Hematopoietic multipotent progenitor cell treated with erythropoietin and hydrocortisone succinate and interleukin-3 and kit ligand, for 6 days (in vitro differentiated cells): ENCODE measurements at places on chromosomes 1 and 21.
A peak's percentile ranks its signal among the peaks of the same experiment; 100 is the strongest.

- DNase-seq = no peak
These were observed 41.0 kb upstream of the SCAF4 start for GRCh38 chr21:31772674-31773555.

DNA sequence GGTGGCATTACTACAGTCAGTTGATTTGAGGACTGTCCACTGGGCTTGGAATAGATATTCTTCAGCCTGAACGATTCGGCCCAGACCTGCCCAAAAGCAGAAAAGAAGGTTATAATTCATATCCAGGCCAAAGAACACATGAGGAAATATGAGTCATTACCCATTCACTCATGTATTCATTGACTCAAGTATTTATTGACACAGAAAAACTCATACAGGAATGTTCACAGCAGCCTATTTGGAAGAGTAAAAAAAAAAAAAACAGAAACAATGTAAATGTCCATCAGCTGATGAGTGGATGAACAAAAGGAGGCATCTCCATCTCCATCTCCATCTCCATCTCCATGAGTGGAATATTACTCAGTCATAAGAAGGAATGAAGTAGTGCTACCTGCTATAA, 15.9 kb downstream of the ZMYND12 start:
- no peak for DNase-seq

DNA sequence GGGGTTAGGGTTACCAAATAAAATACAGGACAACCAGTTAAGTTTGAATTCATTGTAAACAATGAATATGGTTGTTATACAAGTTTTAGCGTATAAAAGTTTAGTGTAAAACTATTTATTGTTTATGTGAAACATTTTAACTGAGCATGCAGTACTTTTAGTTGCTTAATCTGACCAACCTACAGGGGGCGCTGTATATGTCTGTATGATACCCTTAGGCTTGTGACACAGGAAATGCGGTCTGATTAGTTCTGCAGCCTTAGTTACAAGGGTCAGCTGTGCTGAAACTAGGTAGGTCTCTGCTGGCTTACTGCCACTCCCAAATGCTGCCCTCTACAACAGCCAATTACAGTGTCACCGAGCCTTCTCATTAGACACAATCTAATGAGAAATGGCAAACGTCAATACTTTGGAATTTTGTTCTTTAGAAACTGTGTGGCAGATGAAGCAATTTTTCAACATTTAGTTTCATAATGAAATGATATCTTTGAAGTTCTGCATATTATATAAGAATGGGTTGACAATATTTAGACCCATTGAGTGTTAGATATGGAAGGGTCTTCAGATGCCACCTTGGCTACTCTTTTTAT, 56.2 kb downstream of the NTNG1 start:
- peak; percentile 78 for DNase-seq

GRCh38 chr1:228058949-228059633, 23.4 kb upstream of the ARF1 start:
- DNase-seq = no peak

- no peak for DNase-seq
These were observed 1347.4 kb downstream of the NCAM2 start for GRCh38 chr21:22345624-22346023.

DNA sequence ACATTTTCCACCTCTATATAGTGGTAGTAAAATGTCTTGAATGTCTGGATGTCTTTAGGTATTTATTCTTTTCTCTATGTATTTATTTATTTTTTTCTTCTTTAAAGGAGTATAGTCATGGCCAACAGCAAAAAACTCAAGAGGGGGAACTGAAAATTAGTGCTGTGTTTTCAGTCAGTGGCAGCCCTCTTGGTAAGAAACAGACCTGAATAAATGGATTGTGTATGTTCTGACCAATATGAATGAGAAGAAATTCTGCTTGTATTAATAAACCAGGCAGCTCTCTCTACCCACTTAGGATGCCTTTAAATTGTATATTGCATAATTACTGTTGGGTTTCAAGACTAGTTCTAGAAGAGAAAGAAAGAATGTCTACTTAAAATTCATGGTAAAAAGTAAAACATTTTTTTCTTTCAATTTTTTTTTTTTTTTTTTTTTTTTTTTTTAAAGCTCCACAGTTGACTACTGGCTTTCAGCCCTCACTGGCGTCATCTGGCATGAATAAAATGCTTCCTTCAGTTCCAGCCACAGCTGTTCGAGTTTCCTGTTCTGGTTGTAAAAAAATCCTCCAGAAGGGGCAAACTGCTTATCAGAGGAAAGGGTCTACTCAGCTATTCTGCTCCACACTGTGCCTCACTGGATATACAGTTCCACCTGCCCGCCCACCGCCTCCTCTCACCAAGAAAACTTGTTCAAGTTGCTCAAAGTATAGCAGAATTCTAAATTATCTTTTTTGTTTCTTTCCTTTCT, 101.6 kb downstream of the ZMYM4 start:
- DNase-seq = peak; percentile 71

GRCh38 chr21:41561701-41562100, 53.7 kb upstream of the TMPRSS2 start:
- DNase-seq = no peak

DNA sequence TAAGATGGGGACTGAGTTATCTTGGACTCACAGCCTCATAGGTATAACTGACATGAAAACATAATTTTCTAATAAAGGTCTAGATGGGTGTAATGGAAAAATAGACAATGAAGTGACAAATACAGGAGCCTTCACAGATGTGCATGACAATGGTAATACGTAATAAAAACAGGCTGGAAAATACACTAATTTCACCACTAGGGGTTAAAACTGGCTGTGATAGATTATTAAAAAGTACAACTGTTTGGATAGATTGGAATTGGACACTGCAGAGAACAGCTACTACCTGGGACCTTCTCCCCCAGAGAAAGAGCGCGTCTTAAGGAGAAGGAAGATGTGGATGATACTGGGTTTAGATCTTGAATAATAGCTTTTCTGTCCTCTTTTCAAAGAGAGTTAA, 9.8 kb downstream of the KAZN start:
- no peak for DNase-seq

DNA sequence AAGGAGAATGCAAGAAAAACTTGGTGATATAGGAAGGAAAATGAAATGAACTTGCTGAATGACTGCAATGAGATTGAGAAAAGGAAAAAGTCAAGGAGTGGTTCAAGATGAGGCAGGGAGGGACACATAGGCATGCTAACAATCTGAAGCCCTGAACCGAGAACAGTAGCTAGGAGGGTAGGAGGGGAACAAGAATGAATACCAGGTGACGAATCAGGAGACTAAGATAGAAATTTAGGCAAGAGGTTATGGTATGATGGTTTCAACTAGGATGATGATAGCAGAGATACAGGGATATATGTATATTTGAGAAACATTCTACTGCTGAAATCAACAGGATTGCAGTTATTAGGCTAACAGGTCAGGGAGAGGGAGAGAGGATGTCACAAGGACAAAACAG, 44.1 kb downstream of the SMYD3 start:
- DNase-seq = no peak

- no peak for DNase-seq
These were observed 1.5 kb downstream of the C1orf35 start for GRCh38 chr1:228101614-228101993.

DNA sequence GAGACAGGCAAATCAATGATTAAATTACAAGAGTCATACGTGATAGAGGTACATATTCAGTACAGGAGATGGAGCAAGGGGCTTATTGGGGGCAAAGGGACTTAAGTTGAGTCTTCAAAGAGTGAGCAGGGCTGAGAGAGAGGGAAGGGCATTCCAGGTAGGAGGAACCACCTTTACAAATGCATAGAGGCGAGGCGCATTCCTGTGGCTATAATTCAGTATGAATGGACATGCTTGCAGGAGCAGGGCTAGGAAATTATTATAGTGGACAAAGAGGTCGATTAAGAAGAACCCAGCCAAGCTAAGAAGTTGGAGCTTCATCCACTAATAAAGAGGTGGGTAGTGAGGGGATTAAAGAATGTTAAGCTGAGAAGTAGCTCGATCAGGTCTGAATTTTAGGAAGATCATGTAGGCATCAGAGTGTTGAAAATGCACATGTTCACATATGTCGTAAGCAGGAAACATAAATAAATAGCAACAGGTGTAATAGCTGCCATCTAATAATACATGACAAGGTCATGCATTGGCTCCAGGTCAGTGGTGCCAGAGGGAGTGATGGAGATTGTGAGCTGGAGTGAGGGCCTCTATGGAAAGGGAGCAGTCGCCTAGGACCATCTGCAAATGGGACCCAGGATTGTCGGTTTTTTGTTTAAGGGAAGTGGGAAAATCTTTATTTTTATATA, 12.0 kb upstream of the HNRNPU start:
- DNase-seq = no peak

DNA sequence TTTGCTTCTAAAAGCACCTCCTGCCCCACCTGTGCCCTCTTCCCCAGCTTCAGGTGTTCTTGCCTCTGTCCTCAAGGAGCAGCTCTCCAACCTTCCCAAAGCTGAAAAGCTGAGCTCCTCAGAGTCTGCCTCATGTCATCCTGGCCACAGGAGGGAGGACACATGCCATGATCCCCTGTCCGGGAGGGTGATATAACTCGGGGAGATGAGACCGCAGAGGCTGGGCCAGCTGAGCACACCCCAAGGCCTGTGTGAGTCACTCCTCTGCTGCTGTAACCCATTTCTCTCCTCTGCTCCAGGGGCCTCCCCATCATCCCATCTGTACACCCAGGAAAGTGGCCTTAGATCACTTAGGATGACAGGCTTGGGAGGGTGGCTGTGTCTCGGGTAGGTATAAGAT, 49.8 kb downstream of the EPHB2 start:
- no peak for DNase-seq

- peak; percentile 89 for DNase-seq
These were observed 63.2 kb downstream of the CD247 start for GRCh38 chr1:167454894-167455785.

DNA sequence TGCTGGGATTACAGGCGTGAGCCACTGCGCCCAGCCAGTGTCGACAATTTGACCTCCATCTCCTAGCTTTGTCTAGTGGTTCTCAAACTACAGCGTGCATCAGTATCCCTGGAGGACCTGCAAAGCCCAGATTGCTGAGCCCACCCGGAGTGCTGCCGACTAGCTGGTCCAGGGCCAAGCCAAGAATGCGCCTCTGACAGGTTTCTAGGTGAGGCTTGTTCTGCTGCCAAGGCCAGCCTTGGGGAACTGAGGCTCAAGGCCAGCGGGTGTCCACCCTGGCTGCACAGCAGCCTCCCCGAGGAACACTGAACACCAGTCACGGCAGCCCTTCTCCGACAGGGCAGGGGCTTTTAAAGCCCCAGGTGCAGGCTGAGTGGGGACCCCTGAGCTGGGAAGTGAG, 9.8 kb upstream of the PTTG1IP start:
- DNase-seq = no peak

- DNase-seq = no peak
These were observed 30.5 kb downstream of the PIGK start for GRCh38 chr1:77188770-77189169.

DNA sequence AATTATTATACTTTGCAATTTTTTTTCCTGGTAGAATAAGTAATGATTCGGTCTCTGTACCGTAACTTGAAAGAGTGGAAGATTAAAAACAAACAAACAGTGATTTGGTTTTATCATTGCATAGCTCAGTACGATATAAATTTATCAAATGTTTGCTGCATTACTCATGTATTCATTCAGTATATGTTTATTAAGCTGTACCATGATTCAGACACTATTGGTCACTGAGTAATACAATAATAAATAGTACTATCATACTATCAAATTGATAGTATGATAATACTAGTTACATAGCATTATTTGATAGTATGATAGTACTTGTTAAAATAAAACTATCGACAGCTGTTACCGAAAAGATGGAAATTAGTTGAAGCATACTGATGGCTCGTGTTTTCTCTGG, 12.1 kb downstream of the CENPF start:
- DNase-seq = no peak

- no peak for DNase-seq
These were observed 93.0 kb upstream of the SLC44A3 start for GRCh38 chr1:94726981-94727685.

- no peak for DNase-seq
These were observed 4.2 kb upstream of the KRTAP12-1 start for GRCh38 chr21:44686000-44686781.

DNA sequence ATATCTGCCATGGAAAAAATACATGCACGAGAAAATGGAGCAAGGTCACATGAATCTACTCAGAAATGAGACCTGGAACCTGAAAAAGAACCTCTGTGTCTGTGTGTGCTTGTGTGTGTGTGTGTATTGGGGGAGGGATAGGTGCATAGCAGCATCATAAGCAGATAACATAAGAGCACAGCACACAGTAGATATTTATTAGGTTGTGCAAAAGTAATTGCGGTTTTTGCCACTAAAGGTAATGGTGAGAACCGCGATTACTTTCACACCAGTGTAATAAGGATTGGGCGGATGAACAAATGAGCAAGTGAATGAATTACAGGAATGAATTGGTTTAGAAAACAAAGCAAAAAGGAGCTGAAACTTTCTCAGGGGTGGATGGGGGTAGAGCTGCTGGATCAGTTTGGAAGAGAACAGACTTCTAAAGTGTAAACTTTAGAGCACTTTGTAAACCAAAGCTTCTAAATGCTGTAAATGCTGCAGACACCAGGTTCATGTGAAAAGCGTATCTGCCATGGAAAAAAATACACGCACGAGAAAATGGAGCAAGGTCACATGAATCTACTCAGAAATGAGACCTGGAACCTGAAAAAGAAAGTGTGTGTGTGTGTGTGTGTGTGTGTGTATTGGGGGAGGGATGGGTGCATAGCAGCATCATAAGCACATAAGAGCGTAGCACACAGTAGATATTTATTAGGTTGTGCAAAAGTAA, 156.9 kb downstream of the TOMM20 start:
- DNase-seq = no peak
